ENCODE measurements at places on chromosomes 13 and 19.

- DNase-seq: no peak
These were observed 6.6 kb upstream of the CEBPG start for GRCh38 chr19:33366897-33367296.

- peak; percentile 18 for DNase-seq
These were observed 107.1 kb downstream of the UBL3 start for GRCh38 chr13:29743201-29743786.

DNA sequence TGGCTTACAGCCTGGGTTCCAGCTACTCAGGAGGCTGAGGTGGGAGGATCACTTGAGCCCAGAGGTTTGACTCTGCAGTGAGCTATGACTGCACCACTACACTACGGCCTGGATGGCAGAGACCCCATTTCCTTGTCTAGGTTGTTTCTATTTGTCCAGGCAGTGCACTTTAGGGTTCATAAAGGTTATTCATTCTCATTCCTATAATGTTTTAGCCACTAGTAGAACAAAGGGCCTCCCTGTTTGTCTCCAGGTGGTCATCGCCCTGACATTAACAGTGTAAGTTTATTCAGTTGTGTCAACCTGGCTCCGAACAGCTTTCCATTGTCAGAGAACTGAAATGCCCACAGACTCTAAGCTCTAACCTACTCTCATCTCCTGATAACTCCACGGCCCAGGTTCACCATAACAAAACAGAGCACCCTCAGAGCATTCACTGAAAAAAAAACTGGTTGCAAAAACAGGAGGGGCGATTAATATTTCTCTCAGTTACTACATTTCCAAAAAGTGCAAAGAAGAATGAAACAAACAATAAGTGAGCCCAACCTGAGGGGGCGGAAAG, 37.1 kb downstream of the SMAD9 start:
- DNase-seq: no peak

GRCh38 chr13:47862841-47863240, 138.2 kb downstream of the SUCLA2 start:
- DNase-seq: no peak

GRCh38 chr13:51423766-51424165, 29.1 kb downstream of the INTS6 start:
- DNase-seq: no peak

GRCh38 chr13:23588666-23589065, 18.5 kb downstream of the TNFRSF19 start:
- DNase-seq: no peak

- no peak for DNase-seq
These were observed 4.9 kb downstream of the ARHGEF1 start for GRCh38 chr19:41887711-41888382.

GRCh38 chr13:102071711-102072110, 330.1 kb downstream of the FGF14 start:
- DNase-seq: no peak

GRCh38 chr19:4821265-4821664, 10.2 kb downstream of the TICAM1 start:
- no peak for DNase-seq

DNA sequence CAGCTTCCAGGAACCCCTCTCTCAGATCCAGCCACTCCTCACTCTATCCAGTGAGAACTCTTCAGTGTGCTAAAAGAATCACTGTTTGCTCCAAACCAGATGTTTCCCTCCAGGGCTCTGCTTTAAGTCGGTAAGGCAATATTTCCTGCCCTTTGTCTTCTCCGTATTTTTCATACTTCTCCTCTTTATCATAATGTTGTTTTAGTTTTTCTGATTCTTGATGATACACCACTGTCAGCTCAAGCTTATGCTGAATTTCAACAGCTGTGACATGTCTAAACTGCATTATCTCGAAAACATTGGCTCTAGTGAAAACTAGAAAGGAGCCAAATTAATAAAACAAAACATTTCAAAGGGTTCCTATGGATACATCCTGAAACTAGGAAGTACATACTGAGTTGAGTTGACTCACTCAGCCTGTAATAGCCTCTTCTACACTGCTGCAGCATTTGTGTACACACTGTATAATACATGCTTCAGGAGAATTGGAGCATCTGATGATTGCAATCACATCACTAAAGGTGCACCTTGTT, 39.8 kb downstream of the GPR180 start:
- DNase-seq: no peak
